ENCODE measurements at places on chromosomes 5 and 9.

DNA sequence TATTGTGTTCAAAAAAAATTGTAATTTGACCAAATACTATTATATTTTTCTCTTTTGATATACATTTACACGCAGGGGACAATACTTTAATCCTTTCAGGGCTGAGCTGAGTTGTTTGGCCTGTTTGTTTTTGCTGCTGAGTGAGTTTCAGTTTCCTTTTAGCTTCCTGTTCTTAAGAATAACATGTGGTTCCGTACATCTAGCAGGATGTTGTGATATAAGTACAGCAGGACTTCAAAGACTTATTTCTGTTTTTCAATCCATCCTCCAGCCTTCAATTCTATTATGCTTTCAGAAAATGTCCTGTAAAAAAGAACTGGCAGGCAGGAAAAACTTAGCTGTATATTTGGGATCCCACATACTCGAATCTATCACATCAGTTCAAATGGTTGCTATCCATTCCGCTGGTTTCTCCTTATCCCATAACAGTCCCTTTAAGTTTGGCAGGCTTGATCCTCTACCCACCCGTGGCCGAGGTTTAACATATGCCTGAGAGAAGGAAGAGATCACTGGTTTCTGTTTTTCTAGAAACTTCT, 1037.3 kb upstream of the ACO1 start:
- no peak for DNase-seq

DNA sequence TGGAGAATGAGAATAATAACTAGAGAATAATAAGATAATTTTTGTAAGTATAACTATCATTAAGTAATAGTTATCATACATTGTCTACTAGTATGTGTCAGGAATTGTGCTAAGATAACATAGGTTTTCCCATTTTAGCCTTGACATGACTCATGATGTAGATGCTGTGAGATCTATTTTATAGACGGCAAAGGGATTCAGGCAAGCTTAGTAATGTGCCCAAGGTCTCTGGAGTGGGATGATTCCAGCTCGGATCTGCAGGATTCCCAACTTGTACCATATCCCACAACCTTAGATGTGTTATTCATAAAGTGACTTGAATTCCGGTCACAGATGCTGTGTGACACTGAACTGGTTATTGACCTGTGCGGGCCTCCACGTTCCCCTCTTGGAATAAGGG, 51.5 kb downstream of the IL31RA start:
- DNase-seq, result no peak

DNA sequence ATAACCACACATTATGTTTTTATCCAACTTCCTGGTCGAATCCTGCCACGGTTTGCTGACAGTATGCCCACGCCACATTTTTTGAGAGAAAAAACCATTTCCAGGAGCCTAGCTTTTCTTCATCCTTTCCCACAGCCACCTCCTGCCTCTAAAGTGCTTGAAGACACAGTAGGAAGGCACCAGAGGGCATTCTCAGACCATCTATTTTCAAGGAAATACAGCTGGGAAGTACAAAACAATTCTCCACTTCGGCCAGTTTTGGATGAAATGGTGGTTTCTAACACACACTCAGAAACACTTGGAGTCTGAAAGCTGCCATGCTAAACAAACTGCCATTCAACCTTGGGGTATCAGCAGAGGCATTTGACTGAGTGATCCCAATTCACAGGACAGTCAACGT, 86.3 kb upstream of the RPS23 start:
- peak; percentile 9 for DNase-seq

DNA sequence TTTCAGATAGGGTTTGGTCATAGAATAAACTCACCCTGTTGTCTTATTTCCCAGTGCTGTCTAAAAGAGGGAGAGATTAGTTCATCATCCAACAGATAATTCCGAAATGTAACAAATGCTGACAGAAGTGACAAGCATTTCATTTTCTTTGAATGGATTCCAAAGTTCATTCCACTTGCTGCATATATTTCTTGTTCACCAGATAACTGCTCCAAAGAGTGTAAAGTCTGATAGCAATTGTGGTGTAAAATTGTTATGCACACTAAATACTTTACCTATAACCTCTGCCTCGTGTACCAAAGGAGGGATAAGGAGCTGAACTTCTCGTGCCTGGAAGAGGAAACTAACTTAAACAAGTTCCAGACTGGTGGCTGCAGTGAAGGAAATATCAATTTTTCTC, 290.0 kb upstream of the ADAMTSL1 start:
- no peak for DNase-seq

- no peak for DNase-seq
Measured at GRCh38 chr5:164553851-164554250, 1048.4 kb downstream of the MAT2B start.

GRCh38 chr5:41722359-41722950, 147.8 kb downstream of the OXCT1 start:
- DNase-seq, result no peak

- DNase-seq, result no peak
Measured at GRCh38 chr5:136998854-136999357, 500.2 kb downstream of the SPOCK1 start.

GRCh38 chr5:58760222-58760621, 177.3 kb downstream of the RAB3C start:
- DNase-seq, result no peak

DNA sequence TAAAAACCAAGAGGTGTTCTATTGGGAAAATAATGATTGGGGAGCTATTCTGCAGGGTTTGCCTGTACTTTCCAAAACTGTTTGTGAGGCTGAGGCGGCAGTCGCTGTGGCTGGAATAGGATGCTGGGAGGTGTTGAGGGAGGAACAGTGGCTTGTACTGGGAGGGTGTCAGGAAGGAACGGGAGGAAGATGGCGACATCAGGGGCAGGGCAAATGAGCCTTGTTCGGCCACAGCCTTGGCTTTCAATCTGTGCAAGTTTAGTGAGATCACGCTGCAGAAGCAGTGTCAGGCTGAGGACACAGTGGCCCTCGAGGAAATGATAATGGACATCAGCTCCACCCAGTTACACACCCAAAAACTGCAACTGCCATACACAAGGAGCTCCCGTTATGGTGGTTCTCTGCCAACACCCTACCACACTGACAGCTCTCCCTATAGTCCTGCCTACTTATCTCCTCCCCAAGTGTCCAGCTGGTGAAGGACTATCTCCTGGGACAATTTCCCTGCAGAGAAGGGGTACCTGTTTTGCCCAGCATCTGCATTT, 27.3 kb downstream of the KIF2A start:
- no peak for DNase-seq

DNA sequence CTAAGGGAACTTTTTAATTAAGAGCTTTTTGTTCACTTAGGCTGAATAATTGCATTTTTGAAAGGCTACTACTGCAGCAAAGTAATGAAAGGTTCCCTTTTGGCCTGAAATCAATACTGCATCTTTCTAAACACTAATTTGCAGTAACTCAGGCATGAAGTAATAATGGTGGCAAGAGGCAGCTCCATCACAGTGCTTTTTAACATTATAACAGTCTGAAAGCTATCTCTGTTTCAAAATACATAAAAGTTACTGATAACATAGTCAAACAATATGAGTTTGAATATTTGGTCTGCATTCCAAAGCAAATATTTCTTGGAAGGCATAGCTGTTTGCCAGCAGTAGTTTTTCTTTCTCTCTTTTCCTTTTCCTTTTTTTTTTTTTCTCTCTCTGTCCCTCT, 113.4 kb downstream of the FBN2 start:
- no peak for DNase-seq

- DNase-seq, result peak; percentile 42
Measured at GRCh38 chr9:15142878-15143534, 164.0 kb downstream of the TTC39B start.

Data from NCI-H1105 treated with DMSO at 0.1 percent for 48 hours (cell line).